SJSA1 (cell line): ENCODE measurements at places on chromosomes 2 and 18. TPM values are rescaled to one million over a fixed set of nuclear protein-coding genes. Genes with fewer than 3 reads are reported as not detected.

ANKRD62 gene
- not detected in 2 replicates for total RNA-seq

ALK gene
- total RNA-seq = not detected in 2 replicates

- DNase-seq = no peak
Measured at GRCh38 chr2:88554189-88554588, 73.1 kb downstream of the EIF2AK3 start.

GRCh38 chr2:119821266-119821665, 61.5 kb downstream of the PTPN4 start:
- DNase-seq = no peak
